Forelimb muscle (tissue), 1 donor: ENCODE measurements at places on chromosomes 1 and 21. TPM values are rescaled to one million over a fixed set of nuclear protein-coding genes. Genes with fewer than 3 reads are reported as not detected.

The SMPDL3B gene
- 0.23 TPM for polyA plus RNA-seq

The GBP5 gene
- 0.85 TPM for polyA plus RNA-seq

The RGS2 gene
- 84.3 TPM for polyA plus RNA-seq

The FAM151A gene
- 0.34 TPM for polyA plus RNA-seq

The OR2M3 gene
- 0.01 TPM for polyA plus RNA-seq

The LCE1C gene
- not detected for polyA plus RNA-seq

The RCSD1 gene
- polyA plus RNA-seq: 52.9 TPM

The DYNLT5 gene
- polyA plus RNA-seq: 5.2 TPM

The C1orf87 gene
- polyA plus RNA-seq: 0.80 TPM

The ADAMTS1 gene
- polyA plus RNA-seq: 16.8 TPM
